Stimulated activated CD4-positive, alpha-beta T cell treated with anti-CD3 and anti-CD28 coated beads, Interleukin-1b, Interleukin-23, amount 100 ng/mL, for 1 hour (primary cell): ENCODE measurements at places on chromosomes 6 and 20.

DNA sequence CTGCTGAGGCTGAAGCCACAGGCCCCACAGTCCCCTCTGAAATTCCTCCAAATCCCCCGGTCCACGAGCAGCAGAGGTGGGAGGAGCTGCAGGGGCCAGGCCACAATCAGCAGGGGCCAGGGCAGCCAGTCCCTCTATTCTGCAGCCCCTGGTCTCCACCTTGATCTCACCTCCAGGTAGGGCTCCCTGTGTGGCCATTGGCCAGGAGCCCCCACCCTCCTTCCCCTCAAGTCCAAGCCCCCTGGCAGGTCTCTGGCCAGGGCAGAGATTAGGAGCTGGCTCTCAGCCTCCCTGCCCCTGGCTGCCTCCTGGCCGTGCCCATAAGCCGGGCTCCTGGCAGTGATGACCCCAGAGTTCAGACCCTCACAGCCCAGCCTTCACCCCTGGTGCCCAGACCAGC is 34.7 kb downstream of the YTHDF1 start:
- DNase-seq, result no peak

DNA sequence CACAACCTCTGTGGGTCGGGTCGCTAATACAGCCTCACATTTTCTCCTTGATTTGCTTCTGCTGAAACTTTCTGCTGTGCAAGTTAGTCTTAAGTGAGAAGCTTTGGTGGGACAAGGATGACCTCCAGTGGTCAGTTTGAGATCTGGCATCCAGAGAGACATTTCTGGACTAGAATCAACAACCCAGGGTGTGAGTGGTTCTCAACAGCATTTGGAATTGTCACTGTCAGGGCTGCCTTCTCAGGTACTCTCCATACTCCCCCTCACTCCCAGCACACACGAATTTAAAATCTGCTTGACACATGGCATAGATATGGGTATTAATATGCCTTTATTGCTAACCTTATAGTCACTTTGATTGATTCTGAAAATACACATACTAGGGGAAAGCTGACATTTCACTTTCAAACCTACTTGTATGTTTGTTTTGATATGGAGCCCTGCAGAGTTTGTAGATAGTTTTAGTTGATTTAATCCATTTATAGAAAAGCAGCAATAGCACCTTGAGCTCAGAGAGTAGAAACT is 13.2 kb downstream of the OTOR start:
- DNase-seq, result peak; percentile 8

DNA sequence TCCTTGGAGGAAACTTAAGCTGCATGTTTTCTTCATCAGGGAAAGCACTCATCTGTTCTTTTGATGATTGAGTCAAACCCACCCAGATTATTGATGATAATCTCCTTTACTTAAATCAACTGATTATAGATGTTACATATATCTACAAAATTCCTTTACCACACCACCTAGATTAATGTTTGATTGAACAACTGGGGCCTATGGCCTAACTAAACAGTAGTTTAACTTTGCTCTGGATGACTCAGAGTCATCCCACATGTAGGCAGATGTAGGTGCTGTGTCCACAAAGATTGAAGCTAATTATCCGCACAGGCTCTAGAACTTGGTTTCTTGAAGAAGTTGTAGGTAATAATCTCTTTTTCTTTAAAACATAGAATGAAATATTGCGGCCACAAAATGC is 42.2 kb downstream of the PKIB start:
- no peak for DNase-seq

DNA sequence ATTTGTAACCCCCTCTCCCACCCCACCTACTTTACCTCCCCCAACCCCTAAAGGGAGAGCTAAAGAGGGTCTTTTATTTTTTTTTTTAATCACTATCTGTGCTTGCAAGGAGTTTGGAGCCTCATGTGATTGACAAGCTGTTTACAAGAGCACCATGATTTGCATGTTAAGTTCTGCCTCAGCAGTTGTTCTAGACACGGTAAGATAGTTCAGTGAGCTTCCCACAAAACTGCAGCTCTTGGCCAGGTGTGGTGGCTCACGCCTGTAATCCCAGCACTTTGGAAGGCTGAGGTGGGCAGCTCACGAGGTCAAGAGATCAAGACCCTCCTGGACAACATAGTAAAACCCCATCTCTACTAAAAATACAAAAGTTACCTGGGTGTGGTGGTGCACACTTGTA is 5.0 kb upstream of the PXDC1 start:
- DNase-seq, result no peak

- no peak for DNase-seq
Observed at GRCh38 chr6:157260735-157261410, 62.4 kb downstream of the TMEM242 start.

DNA sequence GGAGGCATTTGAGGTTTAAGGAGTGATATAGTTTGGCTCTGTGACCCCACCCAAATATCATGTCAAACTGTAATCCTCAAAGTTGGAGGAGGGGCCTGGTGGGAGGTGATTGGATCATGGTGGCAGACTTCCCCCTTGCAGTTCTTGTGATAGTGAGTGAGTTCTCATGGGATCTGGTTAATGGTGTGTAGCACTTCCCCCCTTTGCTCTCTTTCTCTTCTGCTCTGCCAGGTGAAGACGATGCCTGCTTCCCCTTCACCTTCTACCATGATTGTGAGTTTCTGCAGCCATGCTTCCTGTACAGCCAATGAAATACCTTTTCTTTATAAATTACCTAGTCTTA is 1.7 kb upstream of the HDDC2 start:
- DNase-seq, result no peak

- DNase-seq, result no peak
Observed at GRCh38 chr20:3134151-3134550, 25.5 kb downstream of the FASTKD5 start.

GRCh38 chr20:18404172-18404571 is 62.7 kb downstream of the DZANK1 start:
- DNase-seq, result no peak

- DNase-seq, result no peak
Observed at GRCh38 chr20:51429144-51429482, 113.4 kb downstream of the NFATC2 start.

DNA sequence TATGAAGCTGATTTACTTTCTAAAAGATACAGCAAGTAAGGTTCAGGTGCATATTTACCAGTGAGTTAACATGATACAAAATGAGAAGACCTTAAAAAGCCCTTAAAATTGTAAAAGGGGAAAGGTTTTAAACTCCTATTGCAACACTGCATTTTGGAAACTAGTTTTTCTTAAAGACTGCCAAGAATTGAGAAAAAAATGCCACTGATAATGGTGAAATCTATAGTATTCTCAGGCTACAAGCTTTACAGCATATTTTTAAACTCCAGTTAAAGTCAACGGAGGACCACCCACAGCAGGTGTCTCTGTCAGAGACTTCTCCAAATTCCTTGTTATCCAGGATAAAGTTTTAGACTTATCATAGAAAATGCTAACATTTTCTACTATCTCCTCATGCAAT is 53.6 kb downstream of the ELOVL5 start:
- no peak for DNase-seq

DNA sequence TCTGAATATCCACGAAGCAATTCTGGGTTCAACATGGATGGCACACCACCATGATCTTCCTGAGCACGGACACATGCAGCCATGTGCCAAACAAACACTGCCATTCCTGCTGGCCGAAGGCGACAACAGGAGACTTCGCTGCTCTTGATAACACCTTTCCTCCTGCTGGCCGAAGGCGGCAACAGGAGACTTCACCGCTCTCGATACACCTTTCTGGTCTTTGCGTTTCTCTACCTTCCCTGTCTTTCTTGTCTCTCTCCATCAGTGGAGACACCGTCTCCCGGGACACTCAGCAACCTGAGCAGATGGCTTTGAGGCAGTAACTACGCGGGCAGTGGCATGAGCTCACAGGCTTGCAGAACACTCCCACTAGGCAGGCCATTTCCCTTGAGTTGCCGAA is 54.9 kb upstream of the MPC1 start:
- DNase-seq, result no peak
